RPMI7951 (cell line): ENCODE measurements at places on chromosomes 2 and 18.
A peak's percentile ranks its signal among the peaks of the same experiment; 100 is the strongest.

GRCh38 chr18:1663879-1664705 lies 759.4 kb downstream of the ADCYAP1 start:
- peak; percentile 46 for DNase-seq

GRCh38 chr2:164898475-164898874 lies 56.9 kb downstream of the SLC38A11 start:
- peak; percentile 66 for DNase-seq

- DNase-seq, result no peak
Measured at GRCh38 chr18:31297248-31297647, 20.7 kb upstream of the DSG1 start.

DNA sequence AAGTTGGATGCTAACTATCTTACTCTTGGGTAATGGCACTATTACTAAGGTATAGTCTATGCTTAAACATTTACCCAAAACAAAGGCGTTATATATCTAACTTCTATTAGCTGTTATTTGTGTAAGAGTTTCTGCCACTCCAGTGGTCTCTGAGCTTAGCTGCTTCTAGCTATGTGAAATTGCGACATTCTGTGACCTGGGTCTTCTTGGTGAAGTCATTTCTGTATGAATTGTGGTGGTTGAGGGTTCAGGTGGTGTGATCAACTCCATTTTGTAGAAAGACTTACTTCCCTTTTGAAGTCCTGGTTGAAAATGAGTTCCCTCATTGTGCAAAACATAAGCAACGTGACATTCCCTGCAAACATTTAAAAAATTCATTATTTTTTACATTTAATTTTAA lies 221.6 kb downstream of the PIK3C3 start:
- no peak for DNase-seq

DNA sequence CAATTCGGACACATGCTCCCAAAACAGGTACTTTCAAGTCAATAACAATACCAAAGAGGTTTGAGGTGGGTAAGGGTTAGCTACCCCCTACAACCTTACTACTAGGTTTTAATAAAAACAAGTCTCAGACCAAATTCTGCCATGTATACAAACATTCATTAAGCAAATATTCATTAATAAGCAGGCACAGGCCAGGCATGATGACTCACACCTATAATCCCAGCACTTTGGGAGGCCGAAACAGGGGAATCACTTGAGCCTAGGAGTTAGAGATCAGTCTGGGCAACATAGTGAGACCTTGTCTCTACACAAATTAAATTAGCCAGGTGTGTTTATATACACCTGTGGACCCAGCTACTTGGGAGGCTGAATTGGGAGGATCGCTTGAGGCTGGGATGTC lies 11.7 kb upstream of the ELAC1 start:
- DNase-seq, result no peak

- DNase-seq, result no peak
Measured at GRCh38 chr2:221514305-221515040, 57.6 kb downstream of the EPHA4 start.

- DNase-seq, result no peak
Measured at GRCh38 chr2:216474925-216475670, 23.5 kb upstream of the RPL37A start.

- no peak for DNase-seq
Measured at GRCh38 chr2:80244905-80245584, 59.5 kb downstream of the LRRTM1 start.

DNA sequence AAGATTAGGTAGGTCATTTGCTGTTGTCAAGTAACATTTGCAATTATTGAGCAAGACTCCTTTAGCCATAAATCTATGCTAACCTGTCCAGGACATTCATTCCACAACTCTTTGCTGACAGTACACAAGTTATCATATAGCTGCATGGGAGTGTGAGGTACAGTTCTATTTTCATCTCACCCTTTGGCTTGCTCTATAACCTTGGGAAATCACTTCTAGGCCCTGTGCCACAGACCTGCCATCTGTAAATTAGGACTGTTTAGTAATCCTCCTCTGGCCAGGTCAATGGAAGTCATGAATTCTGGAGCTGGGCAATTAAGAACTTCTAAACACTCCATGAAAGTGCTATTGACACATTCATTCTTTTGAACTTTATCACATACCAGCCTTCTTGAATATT lies 34.6 kb upstream of the PAIP2B start:
- no peak for DNase-seq

- no peak for DNase-seq
Measured at GRCh38 chr2:143873886-143874285, 646.0 kb downstream of the ZEB2 start.

GRCh38 chr2:138432971-138433370 lies 68.6 kb upstream of the SPOPL start:
- DNase-seq, result peak; percentile 13

GRCh38 chr2:22843919-22844537 lies 541.0 kb upstream of the KLHL29 start:
- peak; percentile 51 for DNase-seq

GRCh38 chr2:182866461-182867406 lies at the start of gene FRZB:
FRZB (minus strand) TSS chr2:182866637; CDS start chr2:182866552, 85 bp downstream.
- DNase-seq, result peak; percentile 71

- DNase-seq, result no peak
Measured at GRCh38 chr2:236939721-236940231, 145.9 kb upstream of the COPS8 start.

DNA sequence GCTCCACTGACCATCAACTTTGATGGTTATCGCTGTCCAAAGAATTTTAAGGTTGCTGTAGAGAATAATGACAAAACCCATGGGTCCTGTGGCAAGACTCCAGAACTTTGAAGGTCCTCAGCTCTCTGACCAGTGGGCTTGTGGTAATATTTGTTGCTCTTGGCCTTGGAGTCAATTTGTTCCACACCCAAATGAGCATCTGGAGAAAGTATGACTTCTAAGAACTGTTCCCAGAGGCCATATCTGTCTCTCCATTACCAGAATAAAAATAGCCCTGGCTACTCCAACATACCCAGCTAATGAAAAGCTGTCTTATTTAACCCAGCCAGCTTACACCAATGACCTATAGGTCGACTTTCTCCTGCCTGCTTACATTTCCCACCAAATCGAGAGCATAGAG lies 466.4 kb downstream of the MEIS1 start:
- peak; percentile 82 for DNase-seq

GRCh38 chr2:124269348-124269747 lies 244.3 kb downstream of the CNTNAP5 start:
- DNase-seq, result no peak

- no peak for DNase-seq
Measured at GRCh38 chr2:28639836-28640235, 111.8 kb upstream of the PPP1CB start.

DNA sequence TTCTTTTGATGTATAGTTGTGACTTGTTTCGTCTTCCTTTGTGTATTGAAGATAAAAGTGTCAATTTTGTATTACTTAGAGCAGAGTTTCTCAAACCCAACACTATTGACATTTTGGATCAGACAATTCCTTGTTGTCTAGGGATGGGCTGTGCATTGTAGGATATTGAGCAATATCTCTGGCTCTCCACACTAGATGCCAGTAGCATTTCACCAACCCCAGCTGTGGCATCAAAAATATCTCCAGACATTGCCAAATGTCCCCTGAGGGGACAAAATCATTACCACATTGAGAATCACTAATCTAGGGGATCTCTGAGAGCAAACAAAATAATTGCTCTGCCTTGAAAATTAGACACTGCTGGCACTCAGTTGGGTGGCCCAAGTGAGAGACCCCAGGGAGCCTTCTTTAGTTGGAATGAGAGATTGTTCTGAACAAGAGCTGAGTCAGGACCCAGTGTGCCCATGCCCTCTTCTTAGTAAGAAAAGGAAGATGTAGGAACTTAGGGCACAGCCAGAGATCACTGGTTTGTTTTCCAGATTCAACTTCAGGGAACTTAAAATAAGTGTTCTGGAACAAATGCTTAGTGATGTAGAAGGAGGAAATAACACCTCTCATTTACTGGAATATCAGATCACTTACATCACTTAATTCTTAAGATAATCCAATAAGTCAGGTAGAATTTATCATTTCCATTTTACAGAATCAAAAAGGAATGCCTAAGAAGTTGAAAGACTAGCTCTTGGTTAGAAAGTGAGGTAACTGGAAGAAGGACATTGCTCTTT lies 466.6 kb upstream of the TNP1 start:
- DNase-seq, result peak; percentile 86

- DNase-seq, result no peak
Measured at GRCh38 chr2:206092297-206092696, 6.3 kb upstream of the INO80D start.

DNA sequence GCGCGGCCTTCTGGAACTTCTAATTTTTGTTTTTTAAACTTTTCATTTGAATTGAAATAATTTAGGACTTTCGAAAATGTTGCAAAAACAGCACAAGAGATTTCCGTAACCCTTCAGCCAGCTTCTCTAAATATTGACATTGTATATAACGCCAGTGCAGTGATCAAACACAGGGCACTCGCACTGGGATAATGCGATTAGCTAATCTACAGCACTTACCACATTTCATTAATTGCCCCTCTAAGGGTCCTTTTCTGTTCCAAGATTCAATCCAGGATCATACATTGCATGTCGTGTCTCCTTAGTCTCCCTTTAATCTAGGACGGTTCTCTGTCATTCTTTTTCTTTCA lies 343 bp upstream of the CD302 start:
- no peak for DNase-seq

GRCh38 chr2:191180276-191180675 lies 29.5 kb upstream of the STAT4 start:
- DNase-seq, result no peak

DNA sequence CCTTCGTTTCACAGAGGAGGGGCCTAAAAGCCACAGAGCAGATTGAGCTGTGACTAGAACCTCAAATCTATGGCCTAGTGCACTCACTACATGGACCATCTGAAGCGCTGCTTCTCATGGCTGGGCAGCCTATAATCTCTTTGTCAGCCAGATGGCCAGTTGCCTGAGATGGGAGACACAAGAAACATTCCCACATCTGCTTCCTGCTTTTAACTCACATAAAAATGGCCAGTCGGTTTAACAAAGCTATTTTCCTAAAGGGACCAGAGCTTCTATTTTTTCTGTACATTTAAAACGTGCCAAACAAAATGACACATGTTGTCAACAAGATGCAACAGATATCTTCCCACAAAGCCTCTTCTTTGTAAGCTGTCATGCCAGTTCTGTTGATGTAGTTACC lies 173.8 kb downstream of the GFPT1 start:
- DNase-seq, result peak; percentile 77

GRCh38 chr18:46321955-46322354 lies 217.8 kb downstream of the HAUS1 start:
- DNase-seq, result no peak

- DNase-seq, result peak; percentile 67
Measured at GRCh38 chr2:169828141-169828811, 1.0 kb downstream of the UBR3 start.

- DNase-seq, result peak; percentile 55
Measured at GRCh38 chr2:179263446-179264367, 925 bp downstream of the SESTD1 start.

- no peak for DNase-seq
Measured at GRCh38 chr18:8375249-8375648, 234.0 kb upstream of the RAB12 start.

GRCh38 chr18:61679836-61680235 lies 213.0 kb downstream of the RNF152 start:
- DNase-seq, result no peak

- no peak for DNase-seq
Measured at GRCh38 chr18:62576845-62577512, 54.2 kb downstream of the ZCCHC2 start.

DNA sequence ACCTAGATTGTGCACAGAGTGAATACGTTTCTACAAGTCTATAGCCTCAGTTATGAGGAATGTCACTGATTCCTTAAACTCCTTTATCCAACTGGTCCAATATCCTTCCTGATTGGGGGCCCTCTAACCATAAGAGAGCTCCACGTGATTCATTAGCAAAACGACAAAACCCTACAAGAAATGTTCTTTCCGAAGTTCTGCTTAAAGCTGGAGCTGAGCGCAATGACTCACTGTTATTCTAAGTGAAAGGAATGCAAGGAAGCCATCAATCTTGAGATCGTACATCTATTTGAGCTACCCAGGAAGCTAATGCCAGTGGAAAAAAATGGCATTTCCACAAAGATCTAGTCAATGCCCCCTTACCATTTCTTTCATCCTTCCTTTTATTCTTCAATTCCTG lies 354.9 kb upstream of the CDH20 start:
- peak; percentile 53 for DNase-seq

DNA sequence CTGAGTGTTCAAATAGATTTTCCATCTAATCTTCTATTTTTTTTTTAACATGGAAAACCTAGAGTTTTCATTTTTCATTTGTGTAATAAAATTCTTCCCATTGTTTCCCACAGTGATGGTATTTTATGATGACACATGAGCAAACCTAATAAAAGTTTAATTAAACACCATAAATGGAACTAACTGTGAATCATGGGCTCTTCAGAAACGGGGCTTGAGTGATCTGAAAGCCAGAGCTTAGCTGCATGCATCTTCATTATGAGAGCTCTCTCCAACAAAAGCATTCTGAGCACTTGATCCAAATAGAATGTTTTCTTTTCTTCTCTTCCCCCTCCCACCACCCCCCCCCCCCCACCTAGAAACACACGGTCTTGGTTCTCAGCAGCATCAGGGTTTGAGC lies 82.1 kb upstream of the REV1 start:
- no peak for DNase-seq

DNA sequence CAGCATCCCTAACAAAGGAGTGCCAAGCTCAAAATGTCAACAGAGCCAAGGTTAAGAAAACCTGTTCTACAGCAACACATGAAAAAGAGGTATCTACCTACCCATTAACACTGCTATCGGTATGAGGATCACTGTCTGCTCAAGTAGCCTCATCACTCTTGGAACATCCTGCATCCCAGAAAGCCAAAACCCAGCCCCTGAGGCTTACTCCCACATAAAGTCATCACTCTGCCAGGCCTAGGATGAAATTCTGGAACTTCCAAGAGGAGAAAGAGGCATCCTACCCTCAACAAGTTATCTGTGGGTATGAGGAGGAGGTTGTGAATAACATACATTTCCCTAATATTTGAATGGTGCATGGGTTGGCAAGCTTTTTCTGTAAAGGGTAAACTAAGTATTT lies 25.5 kb downstream of the CDH2 start:
- no peak for DNase-seq

DNA sequence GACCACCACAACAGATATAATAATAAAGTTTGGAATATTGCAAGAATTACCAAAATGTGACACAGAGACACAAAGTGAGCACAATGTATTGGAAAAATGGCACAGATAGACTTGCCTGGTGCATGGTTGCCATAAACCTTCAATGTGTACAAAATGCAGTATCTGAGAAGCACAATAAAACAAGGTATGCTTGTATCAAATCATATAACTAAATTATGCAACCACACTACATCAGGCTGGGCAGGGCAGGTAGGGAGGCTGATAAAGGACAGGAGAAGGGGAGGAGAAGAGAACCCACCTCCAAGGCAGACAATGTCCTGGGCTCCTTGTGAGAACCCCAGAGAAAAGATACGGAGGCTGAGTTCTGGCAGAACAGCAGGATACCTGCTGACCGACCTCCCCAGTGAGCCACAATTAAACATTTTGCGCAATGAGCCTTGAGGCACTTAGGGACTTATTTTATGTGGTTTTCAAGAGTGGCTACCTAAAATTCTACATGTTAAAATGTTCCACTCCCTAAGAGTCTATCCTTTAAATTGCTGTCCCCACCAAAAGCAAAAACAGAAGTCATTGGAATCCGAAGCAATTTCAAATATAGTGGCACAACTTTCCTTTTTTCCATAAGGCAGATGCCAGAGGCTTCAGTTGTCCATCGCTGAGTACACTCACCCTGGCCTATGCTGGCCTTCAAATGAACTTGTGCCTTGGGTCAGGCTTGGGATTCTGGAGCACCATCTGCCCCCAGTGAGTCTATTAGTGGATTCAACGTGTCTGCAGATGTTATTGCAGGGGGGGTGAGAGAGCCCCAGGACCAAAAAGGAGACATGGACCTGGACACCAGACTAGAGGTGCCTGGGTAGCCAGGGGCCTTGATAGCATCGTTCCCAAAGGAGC lies 16.8 kb downstream of the WDFY1 start:
- no peak for DNase-seq
